ENCODE measurements at places on chromosomes 2 and 18. TPM values are rescaled to one million over a fixed set of nuclear protein-coding genes. Genes with fewer than 3 reads are reported as not detected.

Gene LOXL3
- 9.2 TPM for total RNA-seq

Gene CD28
- total RNA-seq, result 3.4 TPM

Gene ABHD1
- 3.6 TPM for total RNA-seq

Gene EPC2
- total RNA-seq, result 47.0 TPM

Gene TDRD15
- total RNA-seq, result 0.13 TPM

Gene LOXHD1
- total RNA-seq, result 0.89 TPM

Gene GPR17
- 4.6 TPM for total RNA-seq

Gene MCEE
- 25.1 TPM for total RNA-seq

Gene SCYGR6
- not detected for total RNA-seq

Gene CCDC85A
- total RNA-seq, result 3.9 TPM

Gene ALKAL2
- 3.0 TPM for total RNA-seq

Gene ST6GAL2
- not detected for total RNA-seq

Gene CTAGE1
- not detected for total RNA-seq

Gene CFC1
- not detected for total RNA-seq

Gene CYP26B1
- 12.7 TPM for total RNA-seq

Gene PDE1A
- 45.7 TPM for total RNA-seq

Gene DTNB
- total RNA-seq, result 26.2 TPM

Gene UGT1A10
- not detected for total RNA-seq

Gene CYS1
- total RNA-seq, result 9.3 TPM

Gene APLF
- 14.4 TPM for total RNA-seq

Gene RBM44
- total RNA-seq, result 1.2 TPM

Gene INPP5D
- total RNA-seq, result 56.3 TPM

Gene POTEI
- 0.27 TPM for total RNA-seq

Gene DSG1
- total RNA-seq, result 0.04 TPM

Gene HAAO
- total RNA-seq, result 14.3 TPM
